ENCODE measurements at places on chromosomes 13 and 19.

GRCh38 chr19:47157431-47158321 lies 27.0 kb downstream of the SAE1 start:
- no peak for DNase-seq

GRCh38 chr19:15098460-15098859 lies 8.7 kb upstream of the SYDE1 start:
- no peak for DNase-seq

DNA sequence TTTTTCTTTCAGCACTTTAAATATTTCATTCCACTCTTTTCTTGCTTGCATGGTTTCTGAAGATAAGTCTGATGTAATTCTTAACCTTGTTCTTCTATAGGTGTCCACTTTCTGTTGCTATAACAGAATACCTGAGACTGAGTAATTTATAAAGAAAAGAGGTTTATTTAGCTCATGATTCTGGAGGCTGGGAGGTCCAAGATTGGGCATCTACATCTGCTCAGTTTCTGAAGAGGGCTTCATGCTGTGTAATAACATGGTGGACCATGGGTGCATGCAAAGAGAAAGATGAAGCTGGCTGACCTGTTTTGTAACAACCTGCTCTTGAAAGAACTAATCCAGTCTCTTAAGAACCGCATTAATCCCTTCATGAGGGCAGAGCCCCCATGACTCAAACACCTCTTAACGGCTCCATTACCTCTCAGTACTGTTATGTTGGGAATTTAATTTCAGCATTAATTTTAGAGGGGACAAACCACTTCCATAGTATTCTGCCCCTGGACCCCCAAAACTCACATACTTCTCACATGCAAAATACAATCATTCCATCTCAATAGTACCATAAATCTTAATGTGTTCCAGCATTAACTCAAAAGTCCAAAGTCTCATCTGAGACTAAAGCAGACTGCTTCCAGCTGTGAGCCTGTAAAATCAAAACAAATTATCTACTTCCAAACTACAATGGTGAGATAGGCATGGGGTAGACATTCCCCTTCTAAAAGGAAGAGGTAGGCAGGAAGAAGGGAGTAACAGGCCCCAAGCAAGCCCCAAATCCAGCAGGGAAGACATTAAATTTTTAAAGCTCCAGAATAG lies 9.6 kb upstream of the FGF9 start:
- no peak for DNase-seq

DNA sequence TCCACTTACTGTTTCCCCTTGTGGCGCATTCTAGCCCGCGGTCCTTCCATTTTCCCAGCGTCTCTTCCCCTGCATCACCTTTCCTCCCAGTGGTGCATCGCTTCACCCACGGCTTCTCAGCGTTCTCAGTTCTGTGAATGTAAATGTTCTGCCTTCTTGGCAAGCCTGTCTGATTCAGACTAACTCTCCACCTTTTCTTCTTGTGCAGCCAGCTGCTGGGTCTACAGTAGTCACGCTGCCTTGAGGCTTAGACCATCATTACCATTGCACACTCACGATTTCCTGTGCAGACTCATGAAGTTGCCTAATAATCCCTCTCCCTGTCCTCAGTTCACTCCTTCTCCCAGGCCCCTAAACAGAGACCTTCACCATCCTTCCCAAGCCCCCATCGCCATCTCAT lies 75.0 kb downstream of the DHRS12 start:
- DNase-seq, result peak; percentile 3

DNA sequence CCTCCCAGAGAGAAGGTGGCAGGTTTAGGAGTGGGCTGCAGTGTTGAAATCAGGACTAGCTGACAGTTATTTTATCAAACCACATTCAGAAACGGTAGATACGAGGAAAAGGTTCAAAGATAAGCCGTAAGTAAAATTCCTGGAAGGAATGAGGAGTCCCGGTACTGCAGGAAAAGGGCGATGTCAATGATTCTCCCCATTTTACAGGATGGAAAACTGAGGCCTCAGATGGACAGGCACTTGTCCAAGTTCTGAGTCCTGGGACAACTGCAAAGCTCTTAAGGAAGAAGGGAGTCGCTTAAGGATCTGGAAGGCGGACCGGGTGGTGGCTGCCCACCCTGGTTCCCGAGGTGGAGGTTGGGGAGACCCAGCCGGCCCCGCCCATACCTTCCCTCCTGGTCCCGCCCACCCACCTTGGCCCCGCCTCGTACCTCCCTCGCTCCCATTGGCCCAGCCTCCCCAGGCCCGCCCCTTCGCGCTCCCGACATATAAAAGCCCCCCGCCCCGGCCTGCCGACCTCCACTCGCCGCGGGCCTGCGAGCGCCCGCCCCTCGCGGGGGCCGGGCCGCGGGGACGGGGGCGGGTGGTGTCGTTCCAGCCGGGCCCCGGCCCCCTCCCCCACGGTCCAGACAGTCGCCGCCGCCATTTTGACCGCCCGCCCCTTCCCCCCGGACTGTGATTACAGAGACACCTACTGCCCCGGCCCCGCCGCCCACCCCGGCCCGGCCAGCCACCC lies 603 bp downstream of the RFX1 start:
- DNase-seq, result peak; percentile 66

DNA sequence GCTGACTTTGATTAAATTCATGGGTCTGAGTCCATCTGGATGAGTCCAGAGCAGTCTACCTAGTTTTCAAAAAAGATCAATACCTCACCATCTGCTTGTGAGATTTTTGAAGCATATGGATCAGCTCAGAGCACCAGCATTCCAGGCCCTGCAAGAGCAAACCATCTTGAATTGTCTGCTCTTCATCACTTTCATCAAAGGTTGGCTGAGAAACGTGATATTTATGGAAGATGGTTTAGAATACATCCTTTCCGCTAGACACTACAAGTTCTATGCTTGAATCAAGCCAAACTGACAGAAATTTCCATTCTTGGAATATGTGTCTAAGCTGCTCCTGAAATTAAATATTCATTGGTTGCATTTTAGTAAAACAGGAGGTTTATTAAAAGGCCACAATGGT lies 190.3 kb downstream of the KCNRG start:
- DNase-seq, result no peak

GRCh38 chr19:31334849-31335624 lies 14.2 kb downstream of the TSHZ3 start:
- DNase-seq, result no peak
